ENCODE measurements at places on chromosomes 1 and 21.

GRCh38 chr1:111476761-111477309 lies 3.1 kb downstream of the C1orf162 start:
- no peak for DNase-seq

GRCh38 chr21:31293986-31294385 lies 50.1 kb downstream of the TIAM1 start:
- DNase-seq: no peak

DNA sequence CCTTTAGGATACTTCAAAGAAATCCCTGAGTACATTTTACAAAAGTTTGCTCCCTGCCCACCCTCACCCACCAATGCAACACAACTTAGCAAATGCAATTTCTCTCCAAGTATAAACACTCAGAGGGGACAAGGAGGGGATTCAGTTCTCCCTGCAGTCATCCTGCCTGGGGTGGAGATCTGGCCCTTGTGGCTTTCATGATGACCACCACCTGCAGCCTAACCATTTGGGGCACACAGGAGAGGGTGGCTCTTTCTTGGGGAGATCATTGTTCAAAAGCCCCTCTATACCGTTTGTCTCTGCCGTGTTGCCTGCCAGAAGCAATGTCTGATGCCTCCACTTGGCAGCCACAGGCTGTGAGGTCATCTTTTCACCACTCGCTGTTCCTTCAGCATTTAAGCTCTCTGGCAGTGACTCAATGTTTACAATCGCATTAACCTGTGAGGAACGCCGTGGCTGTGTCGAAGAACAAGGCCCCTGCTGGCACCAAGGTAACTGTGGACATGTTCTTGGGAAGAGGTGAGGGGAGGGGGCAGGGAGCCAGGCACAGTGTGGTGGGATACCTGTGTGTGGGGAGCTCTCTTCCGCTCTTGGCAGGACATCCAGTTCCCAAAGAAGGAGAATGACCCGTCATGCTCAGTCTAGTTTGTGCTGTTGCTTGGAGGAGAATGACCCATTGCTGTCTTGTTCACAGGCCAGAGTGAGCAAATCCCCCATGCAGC lies 103.9 kb upstream of the DUSP10 start:
- no peak for DNase-seq

GRCh38 chr21:46559291-46559983 lies 45.4 kb downstream of the S100B start:
- no peak for DNase-seq

DNA sequence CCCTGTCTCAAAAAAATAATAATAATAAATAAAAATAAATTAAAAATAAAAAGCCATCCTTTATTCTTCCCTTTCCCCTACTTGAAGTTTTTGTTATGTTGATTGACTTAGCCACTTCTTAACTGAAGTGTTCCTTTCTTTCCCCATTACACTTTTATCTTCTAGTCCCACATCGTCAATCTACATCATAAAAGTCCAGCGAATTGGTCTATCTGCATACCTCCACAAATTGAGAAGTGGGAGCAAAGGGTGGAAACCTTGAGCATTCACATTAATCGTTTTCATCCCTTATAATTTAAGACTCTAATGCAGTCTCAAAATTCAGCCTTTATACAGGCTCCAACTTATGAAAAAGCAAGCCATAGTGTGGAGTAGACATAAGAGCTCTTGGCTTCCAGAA lies 6.5 kb upstream of the ZYG11A start:
- DNase-seq: no peak

- DNase-seq: no peak
Observed at GRCh38 chr1:214219902-214220301, 61.1 kb upstream of the SMYD2 start.

DNA sequence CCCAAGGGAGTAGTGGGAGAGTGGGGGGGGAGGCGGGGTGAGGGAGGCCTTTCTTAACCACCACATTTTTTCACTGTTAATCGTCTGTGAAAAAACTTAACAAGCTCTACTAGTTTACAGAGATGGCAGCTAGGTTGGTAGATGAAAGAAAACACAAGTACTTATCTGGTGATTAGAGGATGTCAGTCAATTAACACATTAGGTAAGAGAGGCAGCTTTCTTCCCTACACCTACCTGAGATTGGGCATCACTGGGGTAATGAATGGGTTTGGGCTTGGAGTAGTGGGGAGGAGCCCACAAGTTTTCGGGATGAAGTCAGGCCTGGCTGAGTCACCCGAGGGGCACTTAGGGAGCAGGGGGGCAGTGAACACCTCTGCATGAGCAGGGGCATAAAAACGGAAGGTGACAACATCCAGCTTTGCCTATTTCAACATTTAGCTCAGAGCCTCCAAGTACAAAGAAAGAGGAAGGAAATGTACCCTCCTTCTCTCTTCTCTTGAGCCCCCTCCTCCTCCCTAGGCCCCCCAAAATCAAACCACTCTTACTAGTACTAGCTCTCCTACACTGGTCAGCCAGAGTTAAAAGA lies 2.5 kb downstream of the LBR start:
- no peak for DNase-seq

GRCh38 chr1:208137193-208137592 lies 107.0 kb downstream of the PLXNA2 start:
- DNase-seq: no peak

- DNase-seq: peak; percentile 85
Observed at GRCh38 chr1:27602462-27603308, 1.3 kb downstream of the AHDC1 start.

GRCh38 chr1:94790246-94790645 lies 29.9 kb upstream of the SLC44A3 start:
- DNase-seq: no peak

DNA sequence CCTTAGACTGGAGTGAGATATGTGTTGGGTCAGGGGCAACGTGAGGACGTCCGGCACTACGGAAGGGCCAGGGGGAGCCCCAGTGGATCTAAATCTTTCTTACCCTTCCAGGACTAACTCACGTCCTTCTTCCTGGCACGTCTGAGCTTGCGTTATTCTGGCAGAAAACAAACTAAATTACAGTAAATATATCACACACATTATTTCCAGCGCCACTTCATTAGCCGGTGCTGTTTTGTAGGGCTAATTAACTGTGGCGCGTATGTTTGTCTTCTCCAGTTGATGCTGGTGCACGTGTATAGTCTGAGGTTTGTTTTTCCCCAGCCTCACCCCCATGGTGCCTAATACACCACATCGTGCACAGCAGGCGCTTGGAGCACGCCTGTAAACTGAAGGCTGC lies 59.2 kb downstream of the TLR5 start:
- DNase-seq: no peak

DNA sequence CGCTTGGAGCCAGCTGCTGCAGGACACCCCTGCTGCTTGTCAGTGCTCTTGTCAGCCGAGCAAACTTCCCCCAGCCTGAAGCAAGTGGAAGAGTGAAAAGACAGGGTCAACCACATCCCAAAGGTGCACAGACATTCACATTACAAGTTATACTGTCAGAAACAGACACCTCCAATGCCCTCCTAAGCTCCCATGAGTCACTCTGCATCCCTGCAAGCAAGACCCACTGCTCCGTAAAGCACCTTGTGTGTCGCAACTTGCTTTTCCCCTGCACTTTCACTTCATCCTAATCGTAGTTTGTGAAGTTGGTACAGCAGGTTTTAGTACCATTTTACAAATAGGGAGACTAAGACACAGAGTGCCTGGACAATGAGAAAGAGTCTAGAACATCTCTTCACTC lies 51.1 kb downstream of the KCNH1 start:
- DNase-seq: no peak

GRCh38 chr21:42190486-42190863 lies 28.5 kb upstream of the ABCG1 start:
- DNase-seq: no peak

GRCh38 chr1:48718116-48718630 lies 58.5 kb downstream of the BEND5 start:
- no peak for DNase-seq

GRCh38 chr21:14243874-14244273 lies 27.9 kb downstream of the RBM11 start:
- DNase-seq: no peak

GRCh38 chr1:185360714-185361113 lies 43.7 kb upstream of the IVNS1ABP start:
- DNase-seq: no peak

DNA sequence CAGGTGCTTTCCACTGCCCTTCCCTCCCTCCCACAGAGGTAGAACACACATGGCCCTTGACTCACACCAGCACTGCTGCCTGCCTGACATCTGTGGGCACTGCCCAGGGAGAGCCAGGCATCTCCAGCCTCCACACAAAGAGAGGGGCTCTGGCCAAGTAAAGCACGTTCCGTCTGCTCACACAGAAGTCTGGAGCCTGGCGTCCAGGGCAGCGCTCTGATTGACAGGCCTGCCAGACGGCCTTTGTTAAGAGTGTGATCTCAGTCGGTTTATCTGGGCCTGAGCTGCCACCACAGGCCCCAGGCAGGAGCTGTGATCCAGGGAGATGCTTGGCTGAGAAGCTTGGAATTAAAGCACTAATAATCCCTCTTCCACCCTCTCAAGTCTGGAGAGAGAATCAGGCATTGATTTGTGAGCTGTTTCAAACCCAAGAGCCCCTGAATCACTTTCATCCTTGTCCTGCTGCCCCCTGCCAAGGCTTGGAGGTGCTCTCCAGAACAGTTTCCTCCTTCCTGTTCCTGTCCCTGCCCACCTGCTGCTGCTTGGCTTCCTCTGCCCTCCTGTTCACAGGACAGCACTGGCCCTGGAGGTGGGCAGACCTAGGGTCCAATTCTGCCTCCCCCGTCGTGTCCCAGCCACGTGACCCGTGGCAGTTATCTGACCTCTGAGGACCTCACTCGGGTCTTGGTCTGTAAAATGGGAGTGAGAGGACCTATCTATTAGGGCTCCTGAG lies 3.7 kb downstream of the DMRTB1 start:
- no peak for DNase-seq

DNA sequence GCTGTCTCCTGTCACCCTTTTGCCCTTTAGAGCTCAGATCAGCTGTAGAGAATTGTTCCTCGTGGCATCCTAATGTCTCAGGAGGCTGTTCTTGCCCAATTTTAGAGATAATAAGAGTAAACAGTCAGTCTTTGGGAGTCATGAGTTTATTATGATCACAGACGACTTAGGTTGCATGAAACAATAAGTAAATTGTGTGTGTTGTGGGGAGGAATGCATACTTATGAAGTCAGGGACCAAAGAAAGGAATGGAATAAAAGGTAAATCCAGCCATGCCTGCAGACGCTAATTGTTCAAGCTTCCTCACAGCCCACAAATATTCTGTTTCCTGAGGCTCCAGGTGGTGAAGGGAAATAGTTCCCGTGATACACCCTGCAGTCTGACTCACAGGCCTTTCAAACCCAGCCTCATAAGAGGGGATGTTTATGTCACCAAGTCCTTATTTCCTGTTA lies 897 bp downstream of the EPHX4 start:
- DNase-seq: no peak

GRCh38 chr1:73801912-73802429 lies 396.0 kb downstream of the LRRIQ3 start:
- DNase-seq: no peak

DNA sequence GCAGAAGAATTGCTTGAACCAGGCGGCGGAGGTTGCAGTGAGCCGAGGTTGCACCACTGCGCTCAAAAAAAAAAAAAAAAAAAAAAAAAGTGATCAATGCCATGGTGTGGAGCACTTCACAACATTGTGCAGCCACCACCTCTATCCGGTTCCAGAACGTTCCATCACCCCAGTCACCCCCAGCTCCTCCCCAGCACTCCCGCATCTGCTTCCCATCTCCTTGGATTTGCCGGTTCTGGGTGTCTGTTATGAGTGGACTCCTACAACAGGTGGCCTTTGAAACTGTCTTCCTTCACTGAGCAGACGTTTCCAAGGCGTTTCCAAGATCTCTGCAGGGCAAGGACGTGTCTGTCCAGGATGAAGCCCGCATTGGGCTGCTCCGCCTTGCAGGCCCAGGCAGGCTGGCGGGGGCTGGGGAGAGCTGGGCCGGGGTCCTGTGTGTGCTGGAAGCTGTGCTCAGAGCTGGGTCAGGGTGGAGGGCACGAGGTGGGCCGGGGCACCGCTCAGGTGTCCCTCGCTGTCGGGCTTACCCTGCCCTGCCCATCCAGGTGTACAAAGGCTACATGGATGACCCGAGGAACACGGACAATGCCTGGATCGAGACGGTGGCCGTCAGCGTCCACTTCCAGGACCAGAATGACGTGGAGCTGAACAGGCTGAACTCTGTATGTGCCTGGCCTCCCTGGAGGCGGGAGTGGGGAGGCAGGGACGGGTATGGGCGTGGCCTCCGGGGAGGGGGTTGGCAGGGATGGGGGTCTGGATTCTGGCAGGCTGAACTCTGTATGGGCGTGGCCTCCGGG lies 14.9 kb upstream of the LRRC3 start:
- no peak for DNase-seq

- DNase-seq: no peak
Observed at GRCh38 chr1:61956784-61957183, 214.5 kb downstream of the PATJ start.

DNA sequence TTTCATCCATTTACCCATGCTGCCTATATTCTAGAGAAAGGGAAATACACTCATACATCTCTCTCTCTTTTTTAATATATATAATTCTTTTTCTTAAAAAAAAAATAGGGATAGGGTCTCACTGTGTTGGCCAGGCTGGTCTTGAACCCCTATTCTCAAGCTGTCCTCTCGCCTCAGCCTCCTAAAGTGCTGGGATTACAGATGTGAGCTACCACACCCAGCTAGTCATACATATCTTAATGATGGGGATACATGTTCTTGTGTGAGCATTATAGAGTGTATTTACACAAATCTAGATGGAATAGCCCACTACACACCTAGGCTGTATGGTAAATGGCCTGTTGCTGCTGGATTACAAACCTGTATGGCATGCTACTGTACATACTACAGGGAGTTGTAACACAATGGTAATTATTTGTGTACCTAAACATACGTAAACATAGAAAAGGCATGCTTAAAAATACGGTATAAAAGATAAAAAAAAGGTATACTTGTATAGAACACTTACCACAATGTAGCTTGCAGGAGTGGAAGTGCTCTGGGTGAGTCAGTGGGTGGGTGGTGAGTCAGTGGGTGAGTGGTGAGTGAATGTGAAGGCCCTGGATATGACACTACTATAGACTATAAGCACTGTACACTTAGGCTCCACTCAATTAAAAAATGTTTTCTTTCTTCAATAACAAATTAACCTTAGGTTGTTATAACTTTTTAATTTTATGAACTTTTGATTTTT lies 72.9 kb downstream of the IVNS1ABP start:
- no peak for DNase-seq

DNA sequence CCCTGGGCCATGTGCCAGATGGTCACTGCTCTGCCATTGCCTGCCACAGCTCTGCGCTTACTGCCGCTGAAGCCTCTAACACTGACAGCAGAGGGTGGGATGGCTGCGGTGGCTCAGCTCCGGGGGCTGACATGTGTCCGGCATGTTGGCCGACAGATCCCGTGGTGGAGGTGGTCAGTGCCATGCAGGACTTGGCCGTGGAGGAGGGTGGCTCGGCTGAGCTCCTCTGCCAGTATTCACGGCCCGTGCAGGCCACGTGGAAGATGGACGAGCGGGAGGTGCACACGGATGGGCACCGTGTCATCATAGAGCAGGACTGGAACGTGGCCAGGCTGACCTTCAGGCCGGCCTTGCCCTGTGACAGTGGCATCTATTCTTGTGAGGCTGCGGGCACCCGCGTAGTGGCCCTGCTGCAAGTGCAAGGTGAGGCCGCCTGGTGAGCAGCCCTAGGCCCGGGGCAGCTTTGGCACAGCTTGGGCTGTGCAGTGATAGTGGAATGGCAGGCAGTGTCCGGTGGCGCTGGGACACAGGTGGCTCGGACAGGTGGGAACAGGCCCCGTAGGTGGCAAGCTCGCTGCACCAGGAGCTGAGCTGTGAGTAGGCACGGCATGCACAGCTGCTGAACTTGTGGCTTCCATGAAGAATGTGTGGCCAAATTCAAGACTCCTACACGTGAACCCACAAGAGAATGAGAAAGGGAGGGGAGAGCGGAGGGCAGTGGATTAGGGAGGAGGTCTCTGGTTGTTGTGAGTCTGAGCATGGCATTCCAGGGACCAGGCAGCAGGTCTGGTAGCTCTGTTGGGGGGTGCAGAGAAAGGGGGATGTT lies 91.8 kb downstream of the TRIM11 start:
- DNase-seq: no peak

All from right forelimb (tissue), 1 donor.